A549 treated with CpdA at 1 μM for 4 hours (cell line): ENCODE measurements at places on chromosomes 12 and 14. TPM values are rescaled to one million over a fixed set of nuclear protein-coding genes. Genes with fewer than 3 reads are reported as not detected.

Gene COCH
- 20.4 to 30.4 TPM (median 24.9 TPM) in 5 replicates for total RNA-seq

Gene DHRS4
- 43.9 to 47.2 TPM (median 46.1 TPM) in 5 replicates for total RNA-seq

Gene GALNT9
- total RNA-seq, result 3.6 to 8.2 TPM (median 7.1 TPM) in 5 replicates

Gene KTN1
- total RNA-seq, result 105 to 157 TPM (median 114 TPM) in 5 replicates

Gene CACNA1C
- 0.03 to 0.09 TPM (median 0.08 TPM) in 4 of 5 replicates, not detected in the other for total RNA-seq

Gene BAZ2A
- 31.6 to 45.1 TPM (median 42.4 TPM) in 5 replicates for total RNA-seq

Gene GPR132
- 0.34 to 0.81 TPM (median 0.51 TPM) in 5 replicates for total RNA-seq

Gene CLMN
- total RNA-seq, result 4.4 to 4.9 TPM (median 4.7 TPM) in 5 replicates

Gene KCNMB4
- total RNA-seq, result 0.10 to 0.18 TPM (median 0.12 TPM) in 5 replicates

Gene RILPL2
- total RNA-seq, result 1.5 to 1.7 TPM (median 1.7 TPM) in 5 replicates
